ENCODE measurements at places on chromosomes 13 and 19.
A peak's percentile ranks its signal among the peaks of the same experiment; 100 is the strongest.

- no peak for DNase-seq
These were observed 637.8 kb upstream of the KLF12 start for GRCh38 chr13:74771964-74772363.

GRCh38 chr19:10797078-10797477 lies 38.9 kb downstream of the TMED1 start:
- peak; percentile 72 for DNase-seq

- no peak for DNase-seq
These were observed 23.9 kb downstream of the CCDC70 start for GRCh38 chr13:51885651-51886050.

DNA sequence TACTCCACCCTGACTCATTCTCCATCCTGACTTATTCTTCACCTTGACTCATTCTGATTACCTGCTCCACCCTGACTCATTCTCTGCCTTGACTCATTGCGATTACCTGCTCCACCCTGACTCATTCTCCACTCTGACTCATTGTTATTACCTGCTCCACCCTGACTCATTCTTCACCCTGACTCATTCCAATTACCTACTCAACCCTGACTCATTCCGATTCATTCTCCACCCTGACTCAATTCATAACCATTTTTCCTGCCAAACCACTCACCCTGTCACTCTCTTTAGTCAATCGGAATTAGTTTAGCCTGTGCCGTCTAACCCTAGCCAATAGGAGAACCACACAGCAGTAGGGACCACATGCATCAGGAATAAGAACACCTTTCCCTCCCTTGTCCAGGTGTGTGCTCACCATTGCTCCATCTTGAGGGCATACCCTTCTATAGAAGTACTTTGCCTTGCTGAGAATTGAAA lies 1227.4 kb upstream of the PCDH20 start:
- DNase-seq: no peak

DNA sequence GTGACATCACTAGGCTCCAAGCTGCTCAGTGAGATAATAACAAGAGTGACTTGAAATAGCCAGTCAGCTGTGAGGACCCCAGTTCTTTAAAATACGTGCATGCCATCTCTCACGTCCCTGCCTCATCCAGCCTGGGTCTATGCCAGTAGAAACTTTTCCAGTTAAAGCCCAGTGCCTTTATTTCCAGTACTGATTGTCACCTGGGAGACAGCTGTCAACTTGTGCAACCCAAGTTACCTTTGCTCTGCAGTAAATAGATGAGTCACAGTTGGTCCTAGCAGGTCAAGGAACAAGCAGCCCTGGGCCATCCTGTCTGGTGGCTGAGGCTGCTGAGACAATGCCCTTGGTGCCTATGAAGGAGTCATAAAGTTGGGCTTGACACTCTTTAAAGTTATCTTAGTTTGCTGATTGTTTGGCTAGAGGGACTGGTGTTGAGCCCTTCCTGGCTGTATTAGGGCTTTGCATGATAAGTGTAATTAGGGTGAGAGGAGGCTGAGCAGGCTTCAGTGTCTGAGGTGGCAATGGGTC lies 228.7 kb downstream of the LACC1 start:
- DNase-seq: no peak

DNA sequence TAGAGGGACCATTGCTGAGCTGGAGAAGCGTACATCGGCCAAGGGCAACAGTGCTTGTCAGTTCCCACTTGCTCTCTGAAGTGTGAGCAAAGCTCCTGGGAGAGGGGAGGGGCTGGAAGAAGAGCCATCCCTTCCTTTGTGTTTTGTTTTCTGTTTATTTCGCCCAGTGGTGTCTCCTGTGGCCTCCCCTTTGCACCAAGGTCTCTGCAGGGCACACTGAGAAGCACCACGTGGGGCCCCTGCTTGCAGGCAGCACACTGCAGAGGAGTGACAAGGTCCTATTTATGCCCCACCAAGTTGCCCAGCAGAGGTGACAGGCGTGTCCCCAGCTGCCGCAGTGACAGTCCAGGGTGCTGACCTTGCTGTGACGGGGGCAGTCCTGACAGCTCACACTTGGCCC lies 24.0 kb downstream of the GRIN2D start:
- DNase-seq: no peak

- DNase-seq: no peak
These were observed 182.8 kb downstream of the MAB21L1 start for GRCh38 chr13:35293579-35294226.

DNA sequence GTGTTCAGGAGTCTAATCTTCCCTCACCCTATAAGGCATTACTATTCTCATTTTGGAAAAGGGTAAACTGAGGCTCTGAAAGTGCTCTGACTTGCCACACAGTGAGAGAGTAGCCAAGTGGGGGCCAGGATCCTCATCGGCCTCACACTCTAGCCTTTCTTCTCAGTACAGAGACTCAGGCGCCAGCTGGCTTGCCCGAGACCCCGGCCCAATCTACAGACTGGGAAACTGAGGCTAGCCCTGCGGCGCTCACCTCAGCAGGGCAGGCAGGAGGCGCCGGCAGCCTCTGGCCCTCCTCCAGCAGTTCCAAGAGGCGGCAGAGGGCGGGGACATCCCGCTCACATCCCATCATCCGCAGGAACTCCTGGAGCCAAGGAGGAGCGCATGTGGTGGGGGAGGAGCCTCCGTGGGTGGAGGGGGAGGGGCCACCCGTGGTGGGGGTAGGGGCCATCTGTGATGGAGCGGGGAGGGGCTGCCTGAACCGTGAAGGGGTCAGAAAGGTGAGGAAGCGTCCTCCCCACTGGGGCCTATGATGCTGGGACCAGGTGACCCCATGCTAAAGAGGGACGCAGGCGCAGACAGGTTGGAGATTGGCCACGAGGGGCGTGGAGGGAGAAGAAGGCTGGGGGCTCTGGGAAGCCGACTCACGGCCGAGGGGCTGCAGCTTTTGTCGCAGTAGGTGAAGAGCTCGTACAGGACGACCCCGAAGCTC lies 8.7 kb upstream of the INSL3 start:
- no peak for DNase-seq

DNA sequence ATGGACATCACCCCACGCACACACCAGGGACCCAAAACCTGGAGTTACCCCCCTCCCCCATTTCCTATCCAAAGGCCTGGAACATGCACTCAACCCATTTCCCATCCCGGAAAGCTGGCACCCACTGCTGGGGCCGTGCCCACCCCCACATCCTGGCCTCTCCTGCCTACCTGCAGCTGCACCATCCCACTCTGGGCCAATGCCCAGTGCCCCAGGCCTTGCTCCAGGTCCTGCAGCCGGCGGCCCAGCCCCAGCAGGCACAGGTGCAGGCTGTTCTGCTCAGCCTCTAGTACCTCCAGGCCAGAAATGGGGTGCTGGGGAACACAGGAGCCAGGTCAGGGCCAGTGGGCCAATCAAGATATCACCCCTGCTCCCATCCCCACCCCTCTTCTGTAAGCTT lies 1.7 kb downstream of the SYNE4 start:
- DNase-seq: no peak

DNA sequence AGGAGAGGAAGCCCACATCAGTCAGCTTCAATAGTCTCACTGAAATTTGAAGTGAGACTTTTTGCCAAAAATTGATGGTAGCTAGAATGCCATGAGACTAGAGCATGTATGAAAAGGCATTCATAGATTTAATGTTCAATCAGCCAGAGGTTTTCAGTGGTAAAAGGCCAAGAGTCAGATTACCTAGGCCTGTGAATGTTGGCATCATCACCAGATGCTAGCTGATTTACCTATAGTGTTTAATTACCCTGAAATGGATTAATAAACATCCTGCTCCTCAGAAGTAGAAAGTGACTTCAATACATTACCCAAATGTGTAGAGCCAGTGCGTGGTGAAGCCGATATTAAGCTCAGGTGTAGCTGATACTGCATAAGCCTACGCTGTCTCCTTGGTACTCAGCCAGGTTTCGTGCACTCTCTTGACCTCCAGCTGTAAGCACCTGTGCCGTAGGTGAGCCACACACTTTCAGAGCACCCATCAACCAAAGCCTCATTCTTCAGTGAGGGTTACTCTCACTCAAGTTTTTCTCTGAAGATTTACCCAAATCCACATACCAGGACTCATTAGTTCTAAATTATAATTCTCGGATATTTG lies 1140.3 kb upstream of the SLC10A2 start:
- no peak for DNase-seq

DNA sequence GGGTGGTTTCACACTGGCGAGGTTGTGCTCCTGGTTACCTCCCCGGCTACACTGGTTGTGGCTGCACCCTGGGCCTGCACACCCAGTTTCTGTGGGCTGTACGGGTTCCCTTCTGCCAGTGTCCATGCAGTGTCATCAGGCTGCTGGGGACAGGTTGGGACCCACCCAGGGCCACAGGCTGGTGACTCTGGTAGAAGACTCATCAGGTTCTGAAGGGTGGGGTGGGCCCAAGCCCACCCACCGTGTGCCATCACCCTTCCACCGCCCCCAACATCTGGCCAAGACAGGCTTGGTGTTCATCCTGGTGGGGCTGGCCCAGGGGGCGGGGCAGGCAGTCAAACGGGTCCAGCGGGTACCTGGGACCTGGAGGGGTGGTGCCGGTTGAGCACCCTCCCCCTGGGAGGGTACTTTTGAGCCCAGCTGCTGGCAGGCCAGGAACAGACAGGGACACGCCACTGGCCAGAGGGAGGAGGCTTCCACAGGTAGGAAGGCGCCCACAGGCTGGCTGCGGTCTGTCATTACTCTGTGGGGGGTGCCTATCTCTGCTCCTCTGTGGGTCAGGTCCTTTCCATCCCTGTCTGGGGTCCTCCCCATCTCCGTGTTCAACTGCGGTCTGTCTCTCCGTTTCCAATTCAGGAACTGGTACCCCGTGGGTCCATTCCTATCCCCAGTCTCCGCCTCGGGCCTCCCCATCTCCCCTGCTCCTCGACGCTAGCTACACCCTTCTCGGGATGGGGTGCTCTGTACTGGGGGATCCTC lies at the start of gene RNF225:
Gene RNF225, plus strand, starts transcription at position 437 of the 759 bp plus-strand sequence. CDS start 434 bp downstream, outside the sequence.
- DNase-seq: no peak

- no peak for DNase-seq
These were observed 13.0 kb upstream of the PROZ start for GRCh38 chr13:113145496-113145895.

DNA sequence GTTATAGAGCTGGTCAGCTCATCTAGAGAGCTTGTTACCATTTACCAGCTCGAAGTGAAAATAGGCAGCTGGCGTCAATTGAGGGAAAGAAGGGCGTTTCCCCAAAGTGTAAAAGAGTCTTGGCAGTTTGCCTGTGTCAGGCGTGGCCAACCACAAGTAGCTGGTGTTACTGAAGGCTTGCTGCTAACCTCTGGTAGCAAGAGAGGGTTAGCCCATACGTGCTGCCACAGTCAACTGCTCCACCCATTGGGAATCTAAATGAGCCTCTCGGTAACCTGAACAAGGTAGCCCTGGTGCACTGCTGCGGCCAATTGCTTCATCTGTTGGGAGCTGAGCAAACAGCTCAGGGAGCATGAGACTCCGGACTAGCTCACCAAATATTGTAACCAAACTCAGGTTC lies 314.9 kb upstream of the SLITRK5 start:
- no peak for DNase-seq

DNA sequence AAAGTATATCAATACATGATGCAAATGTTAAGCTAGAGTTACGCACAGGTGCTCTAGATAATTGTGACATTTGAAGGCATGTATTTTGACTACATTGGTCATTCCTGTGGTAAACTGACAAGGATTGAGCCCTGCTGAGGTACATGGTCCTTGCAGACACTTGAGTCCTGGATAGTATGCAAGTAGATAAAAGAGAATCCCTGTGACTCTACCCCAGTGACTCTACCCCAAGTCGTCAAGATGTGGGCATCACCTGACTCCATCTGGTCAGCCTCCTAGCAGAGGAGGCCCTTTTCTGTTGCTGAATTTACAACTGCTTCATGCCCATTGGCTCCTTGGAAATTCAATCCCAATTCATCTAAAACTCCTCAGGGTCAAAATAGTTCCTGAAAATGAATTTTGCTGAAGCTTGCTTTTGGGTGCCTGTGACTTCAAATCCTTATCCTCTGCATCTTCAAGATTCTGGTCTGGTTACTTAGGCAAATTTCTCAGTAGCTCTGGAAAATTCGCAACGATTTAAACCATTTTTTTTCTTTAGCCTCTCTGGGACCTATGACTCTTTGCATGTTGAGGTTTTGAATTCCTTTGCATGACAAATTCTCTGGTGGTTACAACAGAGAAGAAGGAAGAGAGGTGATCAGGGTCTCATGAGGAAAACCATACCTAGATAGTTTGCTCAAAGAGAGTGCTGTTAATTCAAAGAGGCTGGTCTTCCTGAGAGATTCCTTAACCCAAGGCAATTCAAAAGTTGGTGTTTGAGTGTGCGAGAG lies 422.1 kb downstream of the FGF9 start:
- no peak for DNase-seq

GRCh38 chr19:41859213-41859617 lies 840 bp upstream of the RPS19 start:
- DNase-seq: no peak

DNA sequence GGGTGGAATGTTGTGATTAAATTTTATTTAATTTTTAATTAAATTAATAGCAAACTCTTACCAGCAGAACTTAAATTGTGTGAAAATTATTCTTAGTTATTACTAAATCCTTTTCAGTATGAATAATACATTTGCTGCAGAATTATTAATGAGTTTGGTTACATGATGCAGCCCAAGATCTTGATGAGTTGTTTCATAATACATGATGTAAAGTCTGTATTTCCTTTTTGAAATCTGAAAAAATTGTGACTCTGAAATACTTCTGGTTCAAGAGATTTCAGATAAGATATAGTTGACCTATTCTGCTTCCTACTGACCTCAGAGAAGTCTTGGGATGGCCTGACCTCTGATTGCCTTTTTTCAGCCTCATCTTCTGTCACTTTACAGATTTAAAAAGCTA lies 11.1 kb downstream of the SAE1 start:
- no peak for DNase-seq

GRCh38 chr13:37453246-37453645 lies 145.3 kb downstream of the POSTN start:
- DNase-seq: no peak

DNA sequence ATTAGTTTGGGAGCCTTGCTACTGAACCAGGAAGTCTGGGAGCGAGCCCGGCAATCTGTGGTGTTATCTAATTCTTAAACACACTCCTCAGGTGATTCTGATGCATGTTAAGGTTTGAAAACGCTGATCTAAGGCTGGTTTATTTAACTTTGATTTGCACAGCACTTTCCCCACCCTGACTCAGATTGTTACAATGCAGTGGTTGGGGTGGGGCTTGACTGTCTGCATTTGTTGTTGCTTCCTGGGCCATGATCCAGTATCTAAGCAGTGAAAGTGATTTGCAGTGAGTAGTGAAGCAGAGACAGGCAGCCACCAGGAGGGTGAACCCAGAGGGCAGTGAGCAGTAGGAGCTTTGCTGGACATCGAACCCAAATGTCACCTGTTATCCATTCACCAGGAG lies 81.6 kb upstream of the ARGLU1 start:
- no peak for DNase-seq

Measured in activated gamma-delta T cell treated with Interleukin-2 at 50 U/mL for 16 hours (primary cell).